ENCODE measurements at places on chromosomes 6 and 20. TPM values are rescaled to one million over a fixed set of nuclear protein-coding genes. Genes with fewer than 3 reads are reported as not detected.

The SSTR4 gene
- not detected for total RNA-seq

The RFX6 gene
- not detected for total RNA-seq

The ABHD16A gene
- total RNA-seq: 65.4 TPM

The ATP5F1E gene
- 31.0 TPM for total RNA-seq

The OR2B6 gene
- total RNA-seq: not detected

The ZBTB46 gene
- 9.7 TPM for total RNA-seq

The BANF2 gene
- not detected for total RNA-seq

The LINC00237 gene
- total RNA-seq: not detected

The NKX2-4 gene
- not detected for total RNA-seq

Data from smooth muscle cell of bladder (primary cell).